IMR-90 (cell line): ENCODE measurements at places on chromosomes 16 and 17. TPM values are rescaled to one million over a fixed set of nuclear protein-coding genes. Genes with fewer than 3 reads are reported as not detected.
A peak's percentile ranks its signal among the peaks of the same experiment; 100 is the strongest.

DNA sequence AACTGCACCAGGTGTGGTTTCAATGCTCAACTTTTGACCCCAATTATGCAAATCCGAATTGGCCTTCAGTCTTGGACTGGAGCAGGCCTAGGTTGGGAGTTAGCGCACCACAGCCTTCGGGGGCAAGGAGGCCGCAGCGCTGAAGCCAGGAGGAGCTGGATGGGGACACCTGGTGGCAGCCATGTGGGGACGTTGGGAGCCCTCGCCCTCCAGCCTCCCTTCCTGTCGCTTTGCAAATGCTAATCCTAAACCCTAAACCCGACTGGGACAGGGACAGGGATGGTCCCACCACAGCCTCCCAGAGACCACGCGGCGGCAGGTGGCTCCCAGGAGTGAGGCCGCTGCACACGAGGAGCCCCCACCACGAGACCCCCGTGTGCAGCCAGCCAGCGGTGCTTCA, 58.7 kb downstream of the KLHDC4 start:
- DNase-seq, result no peak
- H3K27me3 ChIP-seq, result no peaks in the 10 kb centered on the region
- H3K4me3 ChIP-seq, result no peak overlapping the region
- no peak overlapping the region for H3K27ac ChIP-seq

DNA sequence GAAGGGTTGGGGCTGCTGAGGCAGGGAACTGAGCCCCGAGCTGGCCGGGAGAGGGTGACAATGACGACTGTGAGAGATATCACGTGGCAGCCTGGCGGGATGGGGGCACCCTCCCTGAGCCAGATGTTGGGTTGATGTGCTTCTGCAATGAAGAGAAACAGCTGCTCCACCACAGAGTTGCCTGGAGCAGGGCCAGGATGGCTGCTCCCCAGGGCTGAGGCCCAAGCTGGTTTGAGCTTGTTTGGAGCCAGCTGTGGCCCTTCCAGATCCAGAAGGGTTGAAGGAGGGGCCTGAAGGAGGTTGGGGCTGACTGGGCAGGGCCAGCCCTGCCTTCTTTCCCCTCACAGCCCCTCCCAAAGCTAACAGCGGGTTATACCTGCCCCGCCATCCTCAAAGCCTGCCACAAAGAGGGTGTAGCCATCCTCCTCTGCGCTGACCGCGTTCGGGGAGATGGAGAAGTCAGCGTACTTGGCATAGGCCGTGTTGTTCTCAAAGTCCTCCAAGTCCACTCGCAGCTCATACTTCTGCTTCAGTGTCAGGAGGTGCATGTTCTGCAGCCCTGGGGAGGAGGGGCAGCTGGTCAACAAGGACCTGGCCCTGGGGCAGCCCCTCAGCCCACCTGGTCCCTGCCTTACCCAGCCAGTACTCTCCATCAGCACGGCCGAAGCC, 2.1 kb downstream of the MFAP4 start:
- H3K4me3 ChIP-seq, result no peak overlapping the region; the same call in 1 of the 2 replicates
- peak overlapping the region; percentile 85 for H3K27ac ChIP-seq
- H3K27me3 ChIP-seq, result no peaks in the 10 kb centered on the region

DNA sequence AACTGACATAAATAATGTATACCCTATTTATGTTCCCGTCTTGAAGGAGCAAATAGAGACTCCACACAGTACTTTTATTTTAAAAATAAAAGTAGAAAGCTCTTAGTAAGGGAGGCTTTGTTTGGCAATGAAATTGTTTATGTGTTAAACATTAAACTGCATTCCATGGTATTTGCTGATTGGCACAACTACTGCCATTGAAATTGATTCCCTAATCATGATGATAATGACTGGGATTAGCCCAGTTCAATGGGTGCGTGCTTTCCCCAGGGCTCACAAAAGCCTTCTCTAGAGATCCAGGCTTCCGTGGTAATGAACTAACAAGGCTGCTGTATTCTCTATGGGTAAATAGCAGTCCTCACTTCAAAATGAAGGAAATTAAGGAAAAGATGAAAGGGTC, 67.5 kb downstream of the GPRC5B start:
- H3K4me3 ChIP-seq, result no peak overlapping the region
- no peaks in the 10 kb centered on the region for H3K36me3 ChIP-seq
- H3K27me3 ChIP-seq, result no peaks in the 10 kb centered on the region
- H3K27ac ChIP-seq, result no peak overlapping the region
- no peaks in the 10 kb centered on the region; the same call in 1 of the 2 replicates for H3K4me1 ChIP-seq

DNA sequence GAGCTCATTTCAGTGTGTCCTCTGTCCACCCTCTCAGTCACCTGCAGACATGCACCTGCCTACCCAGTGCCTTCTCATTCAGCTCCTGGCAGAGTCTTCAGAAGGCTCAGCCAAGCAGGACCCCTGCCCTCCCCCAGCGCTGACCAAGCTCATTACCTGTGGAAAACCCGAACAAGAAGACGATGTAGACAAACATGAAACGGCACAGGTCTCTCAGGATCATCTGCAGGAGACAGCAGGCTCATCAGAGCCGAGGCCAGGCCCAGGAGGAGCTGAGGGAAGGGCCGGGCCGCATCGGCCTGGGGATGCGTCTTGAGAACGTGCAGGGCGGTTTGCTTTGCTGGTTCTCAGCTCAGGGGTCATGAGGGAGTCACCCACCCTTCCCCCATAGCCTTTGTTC, 19.4 kb upstream of the TRPV3 start:
- H3K4me3 ChIP-seq, result no peak overlapping the region
- H3K4me1 ChIP-seq, result no peaks in the 10 kb centered on the region
- no peak for DNase-seq
- no peaks in the 10 kb centered on the region for H3K27me3 ChIP-seq

DNA sequence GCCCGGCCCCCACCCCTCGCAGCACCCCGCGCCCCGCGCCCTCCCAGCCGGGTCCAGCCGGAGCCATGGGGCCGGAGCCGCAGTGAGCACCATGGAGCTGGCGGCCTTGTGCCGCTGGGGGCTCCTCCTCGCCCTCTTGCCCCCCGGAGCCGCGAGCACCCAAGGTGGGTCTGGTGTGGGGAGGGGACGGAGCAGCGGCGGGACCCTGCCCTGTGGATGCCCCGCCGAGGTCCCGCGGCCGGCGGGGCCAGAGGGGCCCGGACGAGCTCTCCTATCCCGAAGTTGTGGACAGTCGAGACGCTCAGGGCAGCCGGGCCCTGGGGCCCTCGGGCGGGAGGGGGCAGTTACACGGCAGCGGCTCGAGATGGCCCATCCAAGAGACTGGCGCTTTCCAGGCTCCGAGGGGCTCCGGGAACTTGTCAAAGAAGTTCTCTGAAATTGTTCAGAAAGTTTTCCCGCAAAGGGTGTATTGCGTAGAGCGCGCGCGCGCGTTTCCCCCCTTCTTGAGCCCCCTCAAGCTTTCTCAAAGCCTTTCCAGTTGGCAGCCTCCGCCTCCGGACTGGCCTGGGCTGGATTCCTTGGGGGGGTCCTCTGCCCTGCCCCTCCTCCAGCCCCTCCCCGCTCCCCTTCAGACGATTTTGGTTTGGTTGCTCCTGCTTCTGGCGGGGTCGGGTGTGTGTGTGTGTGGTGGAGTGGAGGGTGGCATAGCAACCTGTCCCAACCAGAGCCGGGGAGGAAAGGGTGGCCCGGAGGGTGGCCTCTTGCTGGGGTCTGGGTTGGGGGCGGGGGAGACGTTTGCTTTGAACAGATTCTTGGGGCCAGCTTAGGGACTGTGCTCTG, 504 bp downstream of the ERBB2 start:
- H3K4me1 ChIP-seq, result peaks cover 21% of the 10 kb centered on the region
- peak overlapping the region; percentile 46; the same call in 1 of the 2 replicates for H3K27ac ChIP-seq
- H3K27me3 ChIP-seq, result no peaks in the 10 kb centered on the region
- H3K36me3 ChIP-seq, result no peaks in the 10 kb centered on the region

DNA sequence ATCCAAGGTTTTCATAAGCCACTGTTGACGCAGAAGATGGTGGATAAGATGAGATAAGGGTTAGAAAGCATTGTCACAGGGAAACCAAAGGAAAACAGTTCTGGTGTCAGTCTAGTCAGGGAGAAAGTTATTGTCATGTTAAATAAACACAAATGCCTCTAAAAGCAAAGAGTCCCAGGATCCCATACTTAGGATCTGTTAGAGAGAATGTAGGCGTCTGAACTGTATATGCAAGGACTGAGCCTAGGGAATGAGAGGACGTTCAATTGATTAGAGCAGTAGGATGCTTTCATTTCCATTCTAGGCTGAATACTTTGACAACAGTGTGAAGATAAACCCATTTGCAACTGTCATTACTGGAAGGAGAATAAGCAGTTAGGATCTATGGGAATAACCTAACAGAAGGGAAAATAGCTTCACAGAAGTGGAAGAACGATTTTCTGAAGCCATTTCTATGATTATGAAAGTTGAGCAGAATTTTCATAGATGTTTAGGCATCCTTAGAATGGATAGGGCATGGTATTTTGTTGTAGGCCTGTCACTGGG, 1149.1 kb upstream of the CDH8 start:
- H3K27me3 ChIP-seq, result no peaks in the 10 kb centered on the region
- H3K4me1 ChIP-seq, result no peaks in the 10 kb centered on the region
- no peak for DNase-seq
- no peaks in the 10 kb centered on the region for H3K36me3 ChIP-seq

- no peak for DNase-seq
- H3K4me3 ChIP-seq, result no peak overlapping the region
- H3K4me1 ChIP-seq, result no peaks in the 10 kb centered on the region
- no peaks in the 10 kb centered on the region; the same call in 1 of the 2 replicates for H3K27me3 ChIP-seq
- no peaks in the 10 kb centered on the region for H3K36me3 ChIP-seq
Measured at GRCh38 chr16:73882033-73882432, 414.6 kb upstream of the PSMD7 start.

GRCh38 chr16:11708421-11708820, 34.2 kb downstream of the TXNDC11 start:
- H3K4me3 ChIP-seq, result no peak overlapping the region
- no peaks in the 10 kb centered on the region for H3K27me3 ChIP-seq
- no peak overlapping the region for H3K27ac ChIP-seq
- peak; percentile 66 for DNase-seq

DNA sequence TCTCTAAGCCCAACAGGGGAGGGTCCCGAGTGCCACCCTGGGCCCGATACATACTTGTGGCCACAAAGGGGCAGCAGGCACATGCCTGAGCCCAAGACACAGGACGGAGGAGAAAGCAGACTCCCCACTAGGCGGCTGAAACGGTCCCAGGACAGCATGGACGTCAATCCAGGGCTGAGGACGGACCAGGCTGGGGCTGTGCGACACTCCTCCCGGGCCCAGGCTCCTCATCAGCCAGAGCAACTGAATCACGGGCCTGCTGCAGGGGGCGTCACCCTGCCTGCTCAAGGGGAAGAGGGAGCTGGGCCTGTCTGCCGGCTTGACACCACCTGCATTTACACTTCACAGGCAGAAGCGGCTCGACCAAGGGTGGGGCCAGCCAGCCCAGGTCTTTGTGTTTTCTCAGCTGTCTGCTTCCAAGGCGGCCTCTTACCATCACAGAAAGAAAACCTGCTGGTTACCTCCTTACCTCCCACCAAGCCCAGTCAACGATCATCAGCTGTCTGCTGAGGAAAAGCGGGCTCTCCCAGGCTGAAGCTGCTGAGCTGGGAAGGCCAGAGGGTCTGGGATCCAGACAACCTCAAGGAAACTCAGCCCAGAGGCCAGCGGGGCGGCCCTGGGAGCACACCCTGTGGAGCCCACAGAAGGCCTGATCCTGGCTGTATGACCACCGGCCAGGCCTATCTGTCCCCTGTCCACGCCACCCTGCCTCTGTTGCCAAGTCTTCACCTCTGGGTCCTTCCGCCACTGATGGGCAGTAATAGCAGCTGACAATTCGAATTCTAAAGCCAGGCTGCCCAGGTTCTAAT, 26.4 kb downstream of the KIFC3 start:
- H3K27me3 ChIP-seq, result no peaks in the 10 kb centered on the region
- peaks cover 27% of the 10 kb centered on the region for H3K36me3 ChIP-seq
- no peak overlapping the region for H3K27ac ChIP-seq
- no peak overlapping the region for H3K4me3 ChIP-seq
- no peak for DNase-seq

DNA sequence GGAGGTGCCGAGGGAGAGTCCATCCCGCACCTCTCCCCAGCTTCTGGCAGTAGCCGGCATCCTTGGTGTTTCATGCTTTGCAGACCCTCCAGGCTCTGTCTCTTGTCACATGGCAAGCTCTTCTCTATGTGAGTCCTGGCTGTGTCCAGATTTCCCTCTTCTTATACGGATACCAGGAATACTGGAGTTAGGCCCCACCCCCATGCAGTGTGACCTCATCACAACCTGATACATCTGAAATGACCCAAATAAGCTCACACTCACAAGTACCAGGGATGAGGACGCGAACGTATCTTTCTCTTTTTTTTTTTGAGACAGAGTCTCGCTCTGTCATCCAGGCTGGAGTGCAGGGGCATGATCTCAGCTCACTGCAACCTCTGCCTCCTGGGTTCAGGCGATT, 23.3 kb downstream of the TRAP1 start:
- no peak for DNase-seq
- no peaks in the 10 kb centered on the region for H3K27me3 ChIP-seq
- H3K4me3 ChIP-seq, result no peak overlapping the region
- H3K27ac ChIP-seq, result no peak overlapping the region
- H3K36me3 ChIP-seq, result no peaks in the 10 kb centered on the region

DNA sequence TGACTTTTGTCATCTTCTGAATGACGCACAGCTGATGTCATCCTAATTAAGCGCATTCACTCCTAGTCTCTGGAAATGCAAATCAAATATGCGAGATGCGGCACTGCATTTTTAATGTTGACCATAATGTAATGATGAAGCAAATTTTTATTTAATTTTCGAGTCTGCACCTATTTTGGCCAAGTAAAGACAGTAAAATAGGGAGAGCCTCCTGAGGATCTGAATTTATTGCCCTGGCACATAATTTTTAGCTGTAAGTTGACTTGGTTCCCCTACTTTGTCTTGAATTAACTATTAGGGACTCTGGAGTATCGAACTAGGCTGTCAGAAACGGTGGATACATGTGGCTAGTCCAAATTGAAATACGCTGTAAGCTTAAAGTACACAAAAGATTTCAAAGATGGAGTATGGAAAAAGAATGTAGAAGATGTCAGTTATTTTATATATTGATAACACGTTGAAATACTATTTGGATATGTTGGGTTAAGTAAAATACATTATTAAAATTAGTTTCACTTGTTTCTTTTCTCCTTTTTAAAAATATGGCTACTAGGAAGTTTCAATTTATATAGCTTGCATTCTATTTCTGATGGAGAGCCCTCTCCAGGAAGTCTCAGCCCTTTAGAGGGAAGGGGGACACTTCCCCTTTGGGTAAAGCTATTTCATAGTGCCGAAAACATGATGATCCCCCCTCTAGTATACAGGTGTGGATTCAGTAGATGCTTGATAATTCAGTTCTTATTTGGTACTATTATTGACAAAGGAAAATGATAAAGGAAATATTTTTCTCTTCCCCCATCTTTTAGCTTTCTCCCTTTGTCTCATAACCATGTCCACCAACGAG, 991 bp downstream of the KPNA2 start:
- H3K4me3 ChIP-seq, result peak overlapping the region; percentile 93
- H3K4me1 ChIP-seq, result no peaks in the 10 kb centered on the region; the same call in 1 of the 2 replicates
- H3K36me3 ChIP-seq, result peaks cover 25% of the 10 kb centered on the region
- peak; percentile 59 for DNase-seq
- no peaks in the 10 kb centered on the region for H3K27me3 ChIP-seq

The NOXO1 gene
- total RNA-seq, result not detected in 2 replicates

The BAHCC1 gene
- 0.36 and 0.83 TPM in 2 replicates for total RNA-seq

The SLC12A3 gene
- total RNA-seq, result not detected in 2 replicates

The TNP2 gene
- not detected in 2 replicates for total RNA-seq

The SLC38A8 gene
- not detected in 2 replicates for total RNA-seq

The TEX14 gene
- not detected in 2 replicates for total RNA-seq
